HFFc6 (cell line): ENCODE measurements at places on chromosomes 6 and 20. TPM values are rescaled to one million over a fixed set of nuclear protein-coding genes. Genes with fewer than 3 reads are reported as not detected.
A peak's percentile ranks its signal among the peaks of the same experiment; 100 is the strongest.

DNA sequence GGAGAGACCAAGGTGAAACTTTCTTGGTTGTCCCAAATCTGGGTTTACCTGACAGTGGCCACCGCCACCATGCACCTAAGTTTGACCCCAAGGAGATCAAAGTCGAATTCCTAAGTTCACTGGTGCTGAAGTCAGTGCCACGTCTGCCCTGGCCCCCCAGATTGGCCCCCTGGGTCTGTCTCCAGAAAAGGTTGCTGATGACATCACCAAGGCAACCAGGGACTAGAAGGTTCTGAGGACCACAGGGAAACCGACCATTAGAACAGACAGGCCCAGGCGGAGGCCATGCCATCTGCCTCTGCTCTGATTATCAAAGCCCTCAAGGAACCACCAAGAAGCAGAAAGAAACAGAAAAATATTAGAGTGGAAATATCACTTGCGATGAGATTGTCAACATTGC is 91.2 kb downstream of the DLL1 start:
- no peak for DNase-seq

Gene HLA-DOB
- total RNA-seq, result 0.30 TPM in 1 of 3 replicates, not detected in the others

Gene HLA-G
- 0.39 TPM in 1 of 3 replicates, not detected in the others for total RNA-seq

DNA sequence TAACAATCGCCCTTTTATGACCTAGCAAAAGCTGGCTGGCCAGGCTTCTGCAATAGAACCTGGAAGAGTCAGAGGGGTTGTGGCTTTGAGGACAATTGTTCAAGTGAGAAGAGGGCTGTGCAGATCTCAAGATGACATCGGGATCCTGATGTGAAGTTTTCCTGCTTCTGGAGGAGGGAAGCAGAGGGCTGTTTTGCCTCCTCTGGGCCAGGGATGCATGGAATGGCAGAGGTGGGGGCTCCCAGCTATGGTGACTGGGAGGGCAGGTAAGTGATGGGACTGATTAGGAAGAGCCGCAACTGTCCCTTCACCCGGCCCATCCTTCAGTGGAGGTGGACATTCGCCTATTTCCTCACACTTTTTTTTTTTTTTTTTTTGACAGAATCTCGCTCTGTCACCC is 43.4 kb upstream of the BLCAP start:
- no peak for DNase-seq

GRCh38 chr6:56244089-56244488 is 3.3 kb downstream of the COL21A1 start:
- no peak for DNase-seq

- no peak for DNase-seq
Observed at GRCh38 chr20:7174554-7174953, 407.1 kb downstream of the BMP2 start.

DNA sequence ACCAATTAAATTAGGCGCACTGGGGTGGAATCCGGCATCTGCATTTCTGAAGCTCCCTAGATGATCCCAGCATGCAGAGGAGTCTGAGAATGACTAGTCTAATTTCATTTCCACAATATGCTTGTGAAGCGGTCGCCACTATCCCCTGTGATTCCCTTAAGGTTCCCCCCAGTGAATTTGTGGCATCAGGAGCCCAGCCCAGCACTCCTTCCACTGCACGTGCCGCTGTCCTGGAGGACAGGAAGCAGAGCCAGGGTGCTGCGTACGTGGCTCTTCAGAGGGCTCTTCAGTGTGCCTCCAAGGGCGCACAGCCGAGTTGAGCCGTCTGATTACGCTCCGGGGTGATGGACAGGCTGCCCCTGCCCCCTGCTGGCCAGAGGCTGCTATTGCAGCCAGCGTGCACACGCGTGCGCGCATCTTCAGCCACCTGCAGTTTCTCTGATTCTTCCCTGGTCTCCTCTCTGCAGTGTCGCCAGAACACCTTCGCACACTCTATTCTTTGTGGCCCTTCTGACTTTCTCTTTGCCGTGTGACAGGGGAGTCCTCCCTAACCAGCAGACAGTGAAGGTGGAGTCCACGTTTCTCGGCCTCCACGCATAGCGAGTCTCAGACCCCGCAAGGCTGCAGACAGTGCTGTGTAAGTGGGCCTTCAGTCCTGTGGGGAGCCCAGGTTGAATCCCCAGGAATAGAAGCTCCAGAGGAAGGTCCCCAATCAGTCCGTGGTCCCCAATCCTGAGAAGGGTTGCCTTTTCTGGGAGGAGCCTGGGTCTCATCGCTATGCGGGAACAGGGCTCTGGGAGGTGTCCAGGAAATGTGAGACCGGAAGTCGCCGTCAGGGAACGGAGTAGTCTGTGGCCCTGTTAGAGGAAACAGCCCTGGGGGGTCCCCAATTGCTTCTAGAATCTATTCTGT is 16.5 kb upstream of the NCR2 start:
- DNase-seq, result peak; percentile 64

Gene GPX5
- total RNA-seq, result not detected in 3 replicates

GRCh38 chr20:62301111-62301668 is 1.6 kb upstream of the ADRM1 start:
- no peak for DNase-seq

DNA sequence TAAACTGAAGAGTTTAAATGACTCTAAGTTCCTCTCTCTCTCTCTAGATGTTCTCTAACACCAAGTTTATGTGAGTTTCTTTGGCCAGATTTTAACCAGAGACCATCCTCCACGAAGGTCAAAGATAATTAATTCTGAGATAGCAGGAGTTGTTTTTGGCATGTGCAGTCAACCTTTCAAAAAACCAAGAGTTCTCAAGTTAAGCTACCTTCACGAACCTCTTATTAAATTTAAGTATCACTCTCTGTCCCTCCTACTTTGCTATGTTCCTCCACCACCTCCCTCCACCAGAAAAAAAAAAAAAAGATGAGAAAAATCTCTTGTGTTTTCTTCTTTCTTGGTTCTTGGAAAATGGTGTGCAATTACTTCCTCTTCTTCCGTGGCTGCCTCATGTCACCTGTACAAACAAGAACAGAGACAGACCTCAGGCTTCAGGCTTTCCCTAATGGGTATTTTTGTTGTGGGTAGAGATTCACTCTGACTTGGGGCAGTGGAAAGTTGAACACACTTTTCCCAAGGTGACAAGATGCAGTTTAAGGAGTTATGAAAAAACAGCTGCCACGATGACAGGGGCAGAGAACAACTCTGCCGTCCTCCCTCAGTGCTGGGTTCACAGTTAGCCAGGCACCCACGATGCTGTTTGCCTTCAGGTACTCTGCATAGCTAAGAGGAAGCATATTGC is 64.3 kb downstream of the ADTRP start:
- no peak for DNase-seq

GRCh38 chr6:168264593-168265335 is 54.8 kb downstream of the DACT2 start:
- DNase-seq, result no peak

GRCh38 chr6:35191889-35192288 is 21.9 kb upstream of the SCUBE3 start:
- no peak for DNase-seq

DNA sequence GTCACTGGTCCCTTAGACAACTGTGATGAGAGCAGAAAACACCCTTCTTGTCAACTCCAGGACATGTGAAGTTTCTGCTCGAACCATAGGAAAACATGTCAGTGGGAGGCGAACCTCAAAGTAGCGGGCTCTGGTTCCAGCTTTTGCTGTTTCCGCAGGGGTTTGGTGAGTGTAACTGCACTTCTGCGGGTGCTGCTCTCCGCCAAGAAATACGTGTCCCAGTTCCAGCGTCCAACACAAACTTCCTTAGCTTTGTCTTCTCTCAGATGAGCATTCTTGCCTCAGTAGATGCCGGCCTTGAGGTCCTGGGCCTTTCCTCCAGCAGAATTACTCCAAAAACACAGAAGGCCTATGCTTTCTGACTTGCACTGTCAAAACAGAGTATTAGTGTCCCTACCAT is 156.3 kb downstream of the FNDC1 start:
- no peak for DNase-seq

Gene FHL5
- total RNA-seq, result not detected in 3 replicates

Gene PSORS1C2
- total RNA-seq, result not detected in 3 replicates

DNA sequence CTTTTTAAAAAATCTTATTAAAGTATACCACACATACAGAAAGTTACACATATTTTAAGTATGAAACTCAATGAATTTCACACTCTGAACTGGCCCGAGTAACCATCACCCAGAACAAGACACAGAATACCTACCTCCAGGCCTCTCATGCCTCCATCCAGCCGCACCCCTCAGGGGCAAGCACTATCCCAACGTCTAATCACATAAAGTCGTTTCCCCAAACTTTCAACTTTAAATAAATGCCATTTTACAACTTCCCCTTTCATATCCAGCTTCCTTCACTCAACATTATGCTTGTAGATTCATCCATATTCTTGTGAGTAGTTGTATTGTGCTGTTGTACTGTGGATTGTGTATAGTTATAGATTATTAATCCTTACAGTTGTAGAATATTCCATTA is 539.1 kb downstream of the CD83 start:
- DNase-seq, result no peak

GRCh38 chr20:48725555-48725991 is 102.2 kb downstream of the PREX1 start:
- peak; percentile 17 for DNase-seq

- no peak for DNase-seq
Observed at GRCh38 chr6:73043446-73043845, 181.8 kb downstream of the KHDC1L start.

Gene YTHDF1
- 35.9 to 39.9 TPM (median 37.2 TPM) in 3 replicates for total RNA-seq

Gene MEI4
- total RNA-seq, result not detected in 3 replicates

DNA sequence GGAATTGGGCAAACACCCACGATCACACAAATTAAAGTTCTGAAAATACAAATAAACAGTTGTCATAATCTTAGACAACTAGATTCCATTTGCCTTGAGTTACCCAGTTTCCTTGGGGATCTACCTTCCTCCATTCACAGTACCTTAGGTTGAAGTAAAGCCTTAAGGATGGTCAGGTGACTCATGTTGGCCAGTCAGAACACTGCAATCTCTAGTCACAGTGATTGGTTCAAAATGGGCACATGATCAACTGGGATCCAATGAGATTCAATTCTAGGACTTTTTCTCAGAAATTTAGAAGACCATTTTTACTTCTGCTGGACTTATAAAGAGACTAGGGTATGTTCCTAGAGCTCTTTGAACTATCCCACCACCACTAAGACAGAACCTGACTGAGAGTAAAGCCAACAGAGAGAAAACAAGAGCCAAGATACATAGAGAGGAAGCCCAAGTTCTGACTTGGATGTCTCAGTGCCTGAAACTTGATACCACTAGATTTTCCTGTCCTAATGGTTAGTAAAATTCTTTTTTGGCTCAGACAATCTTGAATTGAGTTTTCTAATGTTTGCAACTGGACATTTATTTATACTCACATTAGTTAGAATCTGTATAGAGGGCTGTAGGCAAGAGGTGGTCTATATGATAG is 8.6 kb upstream of the CLIC5 start:
- DNase-seq, result no peak
